NCI-H1105 (cell line): ENCODE measurements at places on chromosomes 7 and 10.

DNA sequence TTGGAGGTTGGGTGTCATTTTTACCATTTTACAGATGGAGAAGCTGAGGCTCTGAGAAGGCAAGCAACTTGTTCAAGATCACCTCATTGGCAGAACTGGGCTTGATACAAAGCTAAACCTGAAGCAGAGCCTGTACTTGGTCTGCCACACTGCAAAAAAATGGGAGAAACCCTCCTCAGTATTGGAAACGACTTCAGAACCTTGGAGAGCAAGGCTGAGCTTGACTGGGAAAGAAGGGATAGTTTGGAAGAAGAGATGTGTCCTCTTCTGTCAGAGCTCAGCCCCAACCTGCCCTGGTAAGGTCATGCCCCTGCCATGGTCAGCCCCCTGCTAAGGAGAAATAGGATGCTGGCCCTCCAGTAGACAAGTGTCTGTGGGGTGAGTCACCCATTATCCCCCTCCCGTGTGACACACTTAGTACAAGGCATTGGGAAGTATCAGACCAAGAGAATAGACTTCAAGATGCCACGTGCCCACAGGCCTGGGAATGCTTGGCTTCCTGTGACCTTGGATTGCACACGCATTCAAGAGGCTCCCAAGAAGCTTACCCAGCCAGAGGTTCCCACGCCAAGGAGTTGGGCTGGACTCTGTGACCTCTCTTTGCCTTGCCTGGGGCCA is 56.2 kb upstream of the SMNDC1 start:
- DNase-seq: no peak

DNA sequence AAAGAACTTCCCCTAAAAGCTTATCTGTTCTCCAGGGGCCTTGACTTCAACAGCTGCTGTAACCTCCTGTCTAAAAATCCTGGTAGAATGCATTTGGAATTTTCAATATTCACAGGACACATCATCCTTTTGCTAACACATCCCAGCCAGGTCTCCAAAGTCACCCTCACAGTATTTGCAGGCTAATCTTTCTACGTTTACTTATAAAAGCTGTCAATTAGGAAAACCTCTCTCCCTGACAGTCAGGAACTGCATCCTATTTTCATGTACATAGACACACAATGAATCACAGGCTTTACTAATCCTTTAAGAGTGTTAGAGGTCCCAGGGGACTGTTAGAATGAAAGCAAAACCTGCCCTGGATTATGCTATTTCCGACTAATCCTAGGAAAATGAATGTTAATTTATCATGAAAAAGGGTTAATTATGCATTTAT is 102.2 kb downstream of the GFRA1 start:
- no peak for DNase-seq

- no peak for DNase-seq
Observed at GRCh38 chr7:20275637-20276036, 55.1 kb upstream of the ITGB8 start.

DNA sequence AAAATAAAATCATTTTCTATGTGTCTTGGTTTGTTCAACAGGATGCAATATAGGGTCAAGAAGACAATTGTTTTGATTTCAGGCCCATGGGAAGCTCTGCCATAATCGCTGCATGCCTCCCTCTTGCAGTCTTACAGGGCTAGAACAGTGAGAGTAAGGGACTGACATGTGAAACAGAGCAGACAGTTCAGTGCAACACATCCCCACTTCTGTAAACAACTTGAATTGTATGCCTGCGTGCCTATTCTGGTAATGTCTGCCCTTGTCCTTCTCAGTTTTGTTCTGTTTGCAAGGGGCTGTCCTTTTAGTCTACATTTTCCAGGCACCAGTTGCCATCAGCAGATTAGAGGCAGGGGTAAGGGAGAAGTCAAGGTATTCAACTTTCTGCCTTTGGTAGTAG is 34.8 kb upstream of the GPR37 start:
- DNase-seq: no peak

DNA sequence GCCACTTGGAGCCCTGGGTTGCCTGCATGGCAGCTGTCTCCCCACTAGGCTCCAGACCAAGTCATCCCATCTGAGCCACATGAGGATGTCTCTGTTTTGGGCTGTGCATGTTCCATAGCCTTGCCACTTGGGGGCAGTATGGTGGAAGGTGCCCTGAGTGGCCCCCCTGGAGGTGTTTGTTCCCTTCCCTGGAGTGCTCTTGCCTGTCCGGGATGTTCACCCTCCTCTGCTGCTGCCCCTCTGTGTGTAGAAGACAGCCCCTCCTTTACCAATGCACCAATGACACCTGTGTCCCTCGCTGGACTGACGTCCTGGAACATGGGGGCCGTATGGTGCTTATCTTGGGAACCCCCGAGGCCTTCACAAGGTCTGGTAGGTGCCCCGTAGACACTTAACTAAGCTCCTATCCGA is 100.2 kb downstream of the ACTR3B start:
- DNase-seq: no peak

DNA sequence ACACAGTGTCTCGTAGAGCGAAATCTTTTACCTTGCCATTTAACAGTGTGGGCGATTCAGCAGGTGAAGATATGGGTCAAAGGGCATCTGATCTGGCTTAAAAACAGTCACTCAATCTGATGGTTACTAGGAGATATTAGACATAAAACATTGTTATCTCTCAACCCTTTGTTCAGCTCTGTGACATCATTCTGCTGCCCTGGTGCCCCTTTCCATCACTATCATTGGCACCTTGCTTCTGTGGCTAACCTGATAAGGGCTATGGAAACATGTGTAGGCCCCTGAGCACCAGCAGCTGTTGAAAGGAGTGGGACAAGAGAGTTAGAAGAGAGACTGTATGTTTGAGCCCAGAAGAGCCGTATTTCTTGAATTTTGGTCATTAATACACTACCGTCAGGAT is 650.3 kb downstream of the PHTF2 start:
- no peak for DNase-seq

DNA sequence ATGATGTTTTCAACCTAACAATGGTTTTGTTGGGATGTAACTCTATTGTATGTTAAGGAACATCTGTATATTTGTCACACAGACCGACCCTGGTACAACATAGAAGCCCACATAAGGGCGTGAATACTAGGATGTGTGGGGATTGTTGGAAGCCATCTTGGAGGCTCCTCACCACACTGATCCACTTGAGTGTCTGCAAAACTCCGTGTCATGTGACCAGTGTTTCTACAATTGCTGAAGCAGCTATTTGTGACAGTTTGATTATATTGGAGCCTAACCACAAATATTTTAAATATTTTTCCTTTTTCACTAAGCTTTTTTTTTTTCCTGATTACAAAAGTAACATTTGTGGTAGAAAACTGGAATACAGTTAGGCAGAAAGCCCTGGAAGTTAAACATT is 27.9 kb downstream of the RALA start:
- no peak for DNase-seq

DNA sequence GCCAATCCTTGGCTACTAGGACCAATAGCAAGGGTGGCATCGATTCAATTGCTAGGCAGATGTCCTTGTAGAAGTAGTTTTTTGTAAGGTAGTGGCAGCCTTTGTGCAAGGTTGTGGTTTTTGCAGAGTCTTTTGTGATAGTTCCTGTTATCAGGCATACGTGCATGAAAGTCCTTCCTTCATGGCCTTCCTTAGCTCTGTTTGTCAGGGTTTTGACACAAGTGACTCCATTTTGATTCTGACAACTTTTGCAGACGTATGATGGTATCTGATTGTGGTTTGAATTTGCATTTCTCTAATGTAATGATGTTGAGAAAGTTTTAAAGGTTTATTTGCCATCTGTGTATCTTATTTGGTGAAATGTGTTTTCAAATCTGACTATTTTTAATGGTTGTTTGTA is 71.8 kb upstream of the SYPL1 start:
- DNase-seq: no peak

GRCh38 chr10:128221807-128222206 is 95.6 kb upstream of the MKI67 start:
- no peak for DNase-seq

DNA sequence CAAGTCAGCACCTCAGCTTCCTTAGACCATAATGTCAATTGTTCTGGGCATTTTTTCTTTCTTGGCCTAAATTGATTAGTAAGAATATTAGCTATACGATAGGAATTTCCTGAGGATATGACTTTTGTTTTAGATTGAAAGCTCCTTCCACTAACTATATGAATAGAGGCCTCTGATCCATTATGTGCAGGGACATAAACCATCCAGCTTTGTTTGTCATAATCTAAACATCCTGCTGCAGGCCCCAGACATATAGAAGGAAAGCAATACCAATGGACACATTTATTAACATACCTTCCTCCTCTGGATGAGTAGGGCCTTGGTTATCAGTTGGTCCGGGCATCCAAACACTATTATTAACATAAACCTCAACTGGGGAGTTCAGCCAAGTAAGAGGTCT is 4.3 kb upstream of the GIMAP4 start:
- no peak for DNase-seq

GRCh38 chr10:131584287-131584686 is 272.8 kb upstream of the TCERG1L start:
- no peak for DNase-seq

DNA sequence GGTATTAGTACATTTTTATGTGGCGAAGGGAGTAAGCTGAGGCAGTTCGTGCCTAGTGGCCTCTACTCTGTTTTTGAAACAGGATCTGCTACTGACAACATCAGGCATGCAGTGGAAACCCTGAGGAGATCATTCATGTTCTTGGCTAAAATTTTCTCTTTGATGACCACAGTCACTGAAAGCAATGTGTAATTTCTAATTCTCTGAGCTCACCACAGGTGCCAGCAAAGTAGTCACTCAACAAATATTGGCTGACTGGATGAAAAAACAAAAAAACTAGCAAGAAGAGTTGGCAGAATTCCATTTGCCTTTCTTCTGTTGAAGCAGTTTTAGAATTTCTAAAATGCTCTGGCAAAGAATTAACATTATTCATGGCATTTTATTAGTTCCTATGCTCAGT is 176.5 kb upstream of the KCTD7 start:
- no peak for DNase-seq

DNA sequence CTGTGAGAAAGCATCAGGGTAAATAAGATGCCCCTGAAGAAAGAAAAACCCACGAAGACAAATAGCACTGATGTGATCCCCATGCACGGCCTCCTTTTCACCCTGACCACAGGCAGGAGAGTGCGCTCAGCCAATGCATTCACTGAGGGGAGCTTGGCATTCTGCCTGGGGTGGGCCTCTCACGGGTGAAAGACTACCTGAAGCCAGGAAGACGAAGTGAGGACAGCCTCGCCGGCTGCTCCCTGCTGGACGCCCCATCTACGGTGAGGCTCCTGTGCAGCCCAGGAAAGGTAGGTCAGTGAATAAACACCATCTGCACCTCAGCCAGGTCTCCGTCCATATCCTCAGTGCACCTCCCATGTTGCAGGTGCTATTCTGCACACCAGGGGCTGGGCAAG is 32.0 kb downstream of the CPXM2 start:
- DNase-seq: no peak

GRCh38 chr7:90596671-90597562 is 796 bp downstream of the CDK14 start:
- no peak for DNase-seq

DNA sequence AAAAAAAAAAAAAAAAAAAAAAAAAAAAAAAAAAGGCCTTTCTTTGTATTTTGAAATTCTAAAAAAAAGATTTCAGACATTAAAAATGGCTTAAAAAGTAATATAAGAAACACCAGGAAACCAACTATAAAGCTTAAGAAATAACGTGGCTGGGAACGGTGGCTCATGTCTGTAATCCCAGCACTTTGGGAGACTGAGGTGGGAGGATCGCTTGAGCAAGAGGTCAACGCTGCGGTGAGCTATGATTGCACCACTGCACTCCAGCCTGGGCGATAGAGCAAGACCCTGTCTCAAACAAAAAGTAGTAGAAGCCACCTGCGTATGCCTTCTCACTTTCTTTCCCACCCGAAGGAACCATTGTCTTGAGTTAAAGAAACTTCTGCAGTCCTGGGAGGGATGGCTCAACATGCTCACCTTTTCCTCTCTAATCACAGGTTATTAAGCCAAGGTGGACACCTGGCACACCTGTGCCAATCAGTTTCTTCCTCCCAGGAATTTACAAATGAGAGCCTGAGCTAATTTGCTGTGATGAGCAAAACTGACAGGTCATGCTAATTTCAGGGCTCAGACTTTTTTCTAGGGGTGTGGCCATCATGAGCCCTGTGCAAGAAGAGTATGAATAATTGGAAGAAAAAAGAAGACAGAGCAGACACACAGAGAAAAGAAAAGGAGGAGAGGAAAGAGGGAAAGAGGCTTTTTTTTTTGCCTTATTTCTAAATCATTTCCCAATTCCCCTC is 72.0 kb upstream of the PARD3 start:
- no peak for DNase-seq

- no peak for DNase-seq
Observed at GRCh38 chr7:34362621-34363020, 295.4 kb upstream of the NPSR1 start.

DNA sequence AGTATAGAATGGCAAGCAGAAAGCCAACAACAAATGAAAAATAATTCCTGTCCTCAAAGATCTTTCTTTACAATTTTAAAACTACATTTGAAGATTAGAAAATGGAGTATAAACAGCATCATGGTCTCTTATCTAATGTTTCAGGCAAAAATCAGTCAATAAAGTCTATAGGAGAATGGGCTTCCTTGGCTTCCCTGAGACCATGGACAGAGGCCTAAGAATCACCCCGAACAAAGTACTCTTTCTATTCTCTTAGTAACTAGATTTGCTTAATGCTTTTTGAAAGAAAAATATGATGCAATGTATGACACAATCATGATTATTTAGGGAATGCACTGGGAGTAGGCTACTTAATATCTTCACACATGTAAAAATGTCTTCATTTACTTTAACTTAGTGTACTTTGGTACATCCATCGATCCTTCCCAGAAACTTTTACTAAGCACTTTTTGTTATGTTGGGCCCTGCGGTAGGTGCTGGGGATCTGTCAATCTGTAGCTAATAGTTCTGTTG is 17.3 kb downstream of the GRM3 start:
- DNase-seq: no peak

DNA sequence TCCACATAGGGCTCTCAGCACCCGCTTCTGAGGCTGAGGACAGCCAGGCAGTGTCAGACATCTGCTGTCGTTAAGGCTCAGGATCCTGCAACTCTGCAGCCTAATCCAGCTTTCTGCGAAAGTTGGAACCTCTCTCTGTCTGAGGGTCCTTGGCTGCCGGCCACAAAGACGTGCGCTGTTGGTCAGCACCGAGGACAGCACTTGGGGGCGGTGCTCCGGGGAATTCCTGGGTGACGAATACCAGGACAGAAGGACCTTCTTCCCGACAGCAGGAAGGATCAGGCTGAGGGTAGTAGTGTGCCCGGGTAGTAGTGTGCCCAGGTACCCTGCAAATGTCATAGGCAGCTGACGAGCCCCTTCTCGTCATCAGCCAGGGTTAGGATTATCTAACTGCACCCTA is 16.0 kb upstream of the RASGEF1A start:
- no peak for DNase-seq

DNA sequence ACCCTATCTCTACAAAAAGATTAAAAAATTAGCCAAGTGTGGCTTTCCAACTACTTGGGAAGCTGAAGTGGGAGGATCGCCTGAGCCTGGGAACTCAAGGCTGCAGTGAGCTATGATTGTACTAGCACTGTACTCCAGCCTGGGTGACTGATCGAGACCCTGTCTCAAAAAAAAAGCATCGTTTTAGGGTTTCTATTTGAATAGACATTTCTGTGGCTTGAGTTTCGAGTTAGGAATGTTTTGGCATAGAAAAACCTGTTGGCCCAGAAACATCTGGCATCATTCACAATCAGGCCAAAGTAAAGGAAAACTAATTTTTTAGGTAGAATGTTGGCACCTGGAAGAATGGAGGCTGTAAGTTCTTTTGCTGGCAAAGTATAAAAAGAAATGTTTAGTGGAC is 72.4 kb downstream of the AUTS2 start:
- no peak for DNase-seq
